ENCODE measurements at places on chromosomes 7 and 10. TPM values are rescaled to one million over a fixed set of nuclear protein-coding genes. Genes with fewer than 3 reads are reported as not detected.

DNA sequence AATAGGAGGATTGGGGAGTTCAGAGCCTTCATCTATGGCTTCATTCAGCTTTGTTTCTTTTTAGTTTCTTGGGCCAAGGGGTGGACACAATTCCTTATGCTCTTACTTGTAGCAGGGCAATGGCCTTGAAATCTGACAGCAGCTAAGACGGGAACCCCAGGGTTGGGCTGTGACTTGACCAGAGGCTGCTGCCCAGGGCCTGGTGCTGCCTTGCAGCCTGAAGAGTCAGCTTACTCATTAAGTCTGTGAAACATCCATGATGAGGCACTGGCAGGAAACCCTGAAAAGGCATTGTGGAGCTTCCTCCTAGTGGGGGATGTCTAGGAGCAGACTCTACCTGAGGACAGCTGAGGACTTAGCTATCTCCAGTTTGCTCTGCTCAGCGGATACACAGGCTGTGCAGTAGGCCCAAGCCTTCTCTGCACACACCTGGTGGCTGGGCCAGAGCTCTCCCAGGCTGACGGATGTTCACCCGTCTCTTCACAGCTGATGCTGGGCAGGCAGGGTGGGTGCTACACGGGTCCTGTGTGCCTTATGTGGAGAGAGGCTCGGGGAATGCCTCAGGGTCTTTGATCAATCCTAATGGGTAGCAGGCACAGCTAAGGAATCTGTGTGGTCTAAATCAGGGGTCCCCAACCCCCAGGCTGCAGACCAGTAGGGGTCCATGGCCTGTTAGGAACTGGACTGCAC is 17.8 kb downstream of the CXCL12 start:
- DNase-seq = no peak

GRCh38 chr7:44700322-44700721 is 48.3 kb upstream of the ZMIZ2 start:
- DNase-seq = no peak

ERVW-1 gene
- total RNA-seq = not detected

DNA sequence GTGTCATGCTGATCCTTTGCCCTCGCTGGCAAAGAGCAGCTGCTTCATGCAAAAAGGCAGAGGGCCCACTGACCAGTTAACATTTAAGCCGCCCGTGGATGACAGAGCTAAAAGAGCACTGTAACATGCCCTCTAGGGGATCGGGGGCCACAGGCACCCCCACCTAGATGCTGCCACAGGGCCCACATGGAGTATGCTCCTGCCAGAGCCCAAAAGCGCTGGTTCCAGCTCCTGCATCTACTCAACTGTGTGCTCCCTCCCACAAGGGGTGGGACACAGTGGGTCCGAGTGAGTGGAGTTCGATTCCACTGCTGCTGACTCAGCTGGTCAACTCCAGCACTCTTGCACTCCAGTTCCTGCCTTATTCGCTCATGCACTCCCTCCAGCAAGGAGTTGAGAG is 199.8 kb upstream of the CNTNAP2 start:
- DNase-seq = no peak

DNA sequence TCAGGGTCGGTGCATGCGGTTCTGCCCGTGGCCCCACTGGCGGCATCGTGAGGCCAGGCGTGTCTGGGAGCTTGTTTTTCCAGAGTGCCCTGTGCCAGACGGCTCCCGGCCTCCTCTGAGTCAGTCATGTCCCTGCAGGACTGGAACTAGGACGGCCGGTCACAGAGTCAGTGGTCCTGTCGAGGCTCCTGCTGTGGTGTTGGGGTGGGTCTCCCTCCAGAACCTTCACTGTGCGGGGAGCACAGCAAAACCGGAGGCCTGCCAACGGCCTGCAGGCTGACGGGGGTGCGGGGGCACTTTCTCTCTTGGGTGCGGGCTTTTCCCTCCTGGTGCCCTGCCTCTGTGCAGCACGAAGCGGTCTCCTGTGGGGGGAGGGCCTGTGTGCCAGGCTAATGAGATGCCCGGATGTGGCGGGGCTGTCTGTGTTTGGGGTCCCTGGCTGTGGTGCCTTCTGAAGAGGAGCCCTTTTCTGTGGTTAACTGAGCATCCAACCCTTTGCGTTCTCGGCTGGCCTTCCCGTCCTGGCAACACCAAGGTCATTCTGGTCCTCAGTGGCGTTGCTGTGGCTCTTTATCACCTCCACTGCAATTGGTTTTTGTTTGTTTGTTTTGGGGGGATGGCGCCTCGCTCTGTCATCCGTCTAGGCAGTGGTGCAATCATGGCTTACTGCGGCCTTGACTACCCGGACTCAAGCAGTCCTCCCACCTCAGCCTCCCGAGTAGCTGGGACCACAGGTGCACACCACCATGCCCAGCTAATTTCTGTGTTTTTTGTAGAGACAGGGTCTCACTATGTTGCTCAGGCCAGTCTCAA is 8.0 kb downstream of the GET4 start:
- no peak for DNase-seq

- DNase-seq = no peak
Observed at GRCh38 chr7:4170997-4171786, 510.9 kb upstream of the FOXK1 start.

C10orf53 gene
- not detected for total RNA-seq

DNA sequence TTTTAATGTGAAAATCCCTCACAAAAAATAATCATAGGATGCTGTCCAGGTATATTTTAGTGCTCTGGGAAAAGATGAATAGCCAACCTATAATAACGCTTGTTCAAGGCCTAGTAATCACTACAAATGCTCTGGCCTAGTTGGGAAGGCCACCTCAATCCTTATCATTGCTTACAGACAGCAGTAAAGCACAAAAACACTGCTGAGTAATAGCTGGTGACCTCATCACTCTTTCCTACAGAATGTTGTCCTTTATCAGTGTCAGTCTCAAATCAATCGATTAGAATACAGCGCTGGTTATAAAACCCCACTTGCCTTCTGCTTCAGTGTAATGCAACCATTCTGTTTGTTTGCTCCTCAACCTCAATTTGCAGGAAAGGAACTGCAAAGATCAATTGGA is 72.6 kb upstream of the STEAP1 start:
- no peak for DNase-seq

- peak; percentile 93 for DNase-seq
Observed at GRCh38 chr10:77592946-77593636, 44.5 kb downstream of the KCNMA1 start.

EGFR gene
- 40.9 TPM for total RNA-seq

PAX4 gene
- not detected for total RNA-seq

DNA sequence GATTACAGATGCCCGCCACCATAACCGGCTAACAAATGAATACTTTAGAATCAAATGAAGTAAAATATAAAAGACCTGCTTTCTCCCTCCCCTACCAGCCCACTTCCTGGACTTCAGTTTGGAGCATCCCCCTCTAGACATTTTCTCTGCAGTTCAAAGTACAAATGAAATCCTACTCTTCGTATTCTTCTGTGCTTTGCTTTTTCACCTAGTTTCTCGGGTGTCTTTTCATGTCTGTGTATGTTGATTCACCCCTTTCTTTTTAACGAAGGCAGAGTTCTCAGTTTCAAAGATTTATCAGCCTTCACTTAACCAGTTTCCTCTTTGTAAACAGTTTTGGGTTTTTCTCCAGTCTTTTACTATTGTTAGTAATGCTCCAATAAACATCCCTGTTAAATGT is 145.9 kb upstream of the STK17A start:
- no peak for DNase-seq
